ENCODE measurements at places on chromosomes 16 and 17. TPM values are rescaled to one million over a fixed set of nuclear protein-coding genes. Genes with fewer than 3 reads are reported as not detected.

- H3K27ac ChIP-seq, result no peak overlapping the region
- no peaks in the 10 kb centered on the region for H3K36me3 ChIP-seq
- no peak for DNase-seq
These were observed 29.4 kb upstream of the MLKL start for GRCh38 chr16:74729783-74730683.

DNA sequence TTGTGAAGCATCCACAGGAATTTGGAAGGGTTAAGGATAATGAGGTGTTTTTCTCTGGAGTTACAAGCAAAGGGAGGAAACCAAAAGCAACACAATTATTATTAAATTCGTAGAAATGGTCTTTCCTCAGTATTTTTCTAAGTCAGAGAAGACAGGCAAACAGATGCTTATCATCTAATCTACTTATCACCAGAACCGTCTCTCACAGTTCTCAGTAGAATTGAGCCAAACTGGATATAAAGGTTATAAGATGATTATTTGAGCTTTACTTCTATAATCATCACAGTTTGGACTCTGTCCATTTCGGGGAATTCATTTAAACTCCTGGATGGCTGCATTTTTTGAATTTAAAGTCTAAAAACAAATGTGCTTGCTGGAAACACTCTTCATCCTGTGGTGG, 245.0 kb downstream of the KCNJ2 start:
- no peak overlapping the region for H3K27ac ChIP-seq
- no peaks in the 10 kb centered on the region for H3K36me3 ChIP-seq
- H3K4me3 ChIP-seq, result no peak overlapping the region
- peaks cover 2% of the 10 kb centered on the region for H3K27me3 ChIP-seq
- no peaks in the 10 kb centered on the region for H3K4me1 ChIP-seq

DNA sequence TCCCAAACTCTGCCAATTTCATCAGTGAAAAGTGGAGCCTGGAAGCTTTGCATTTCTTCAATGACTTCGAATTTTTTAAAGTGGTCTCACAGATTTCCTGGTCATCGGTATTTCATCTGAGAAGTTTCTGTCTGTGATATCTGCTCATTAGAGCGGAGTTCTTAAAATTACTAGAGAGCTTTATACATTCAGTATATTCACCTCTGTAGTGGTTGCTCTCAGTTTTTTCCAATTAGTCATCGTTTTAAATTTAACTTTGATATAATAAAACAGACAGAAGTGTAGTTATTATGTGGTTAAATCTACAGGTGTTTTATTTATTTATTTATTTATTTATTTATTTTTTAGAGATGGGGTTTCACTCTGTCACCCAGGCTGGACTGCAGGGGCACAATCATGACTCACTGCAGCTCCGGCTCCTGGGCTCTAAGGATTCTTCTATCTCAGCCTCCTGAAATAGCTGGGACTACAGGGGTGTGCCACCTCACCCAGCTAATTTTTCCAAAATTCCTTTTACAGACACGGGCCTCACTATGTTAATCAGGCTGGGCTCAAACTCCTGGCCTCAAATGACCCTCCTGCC, 16.0 kb downstream of the ARHGAP17 start:
- no peaks in the 10 kb centered on the region for H3K27me3 ChIP-seq
- peak overlapping the region; percentile 87 for H3K27ac ChIP-seq
- DNase-seq, result no peak
- no peaks in the 10 kb centered on the region for H3K36me3 ChIP-seq
- no peak overlapping the region for H3K4me3 ChIP-seq
- peaks cover 63% of the 10 kb centered on the region for H3K4me1 ChIP-seq

DNA sequence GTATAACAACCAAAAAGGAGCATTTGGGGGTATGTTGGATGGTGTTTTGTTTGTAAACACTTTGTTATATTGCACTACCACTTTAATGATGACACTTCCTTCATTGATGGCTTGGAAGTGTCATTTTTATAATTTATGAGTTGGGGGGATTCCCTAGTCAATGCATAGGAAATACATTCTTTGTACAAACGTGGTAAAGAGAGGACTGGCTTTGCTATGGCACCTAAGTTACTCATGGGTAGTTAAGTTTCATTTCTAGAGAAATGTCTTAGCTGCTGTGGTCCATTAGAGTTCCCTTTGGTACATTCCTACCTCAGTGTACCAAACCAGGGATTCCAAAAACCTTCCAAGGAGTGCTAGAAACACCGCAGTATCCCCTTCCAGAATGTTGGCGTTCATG, 63.7 kb upstream of the CMIP start:
- no peaks in the 10 kb centered on the region for H3K27me3 ChIP-seq
- no peak overlapping the region for H3K27ac ChIP-seq
- peaks cover 10% of the 10 kb centered on the region for H3K36me3 ChIP-seq

DNA sequence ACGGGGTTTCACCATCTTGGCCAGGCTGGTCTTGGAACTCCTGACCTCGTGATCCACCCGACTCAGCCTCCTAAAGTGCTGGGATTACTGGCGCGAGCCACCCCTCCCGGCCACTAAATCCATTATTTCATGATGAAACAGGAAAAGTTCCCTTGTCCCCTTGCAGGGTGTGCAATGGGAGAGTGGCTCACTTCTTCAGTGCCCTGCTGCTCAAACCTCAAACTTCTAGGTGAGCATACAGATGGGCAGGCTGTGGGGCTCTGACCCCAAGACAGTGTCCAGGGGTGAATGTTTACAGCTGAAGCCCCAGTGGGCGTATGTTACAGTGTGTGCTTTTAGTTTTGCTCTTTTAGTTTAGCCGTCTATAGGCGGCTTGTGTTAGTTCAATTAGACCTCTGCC, 34.7 kb downstream of the GJC1 start:
- no peaks in the 10 kb centered on the region for H3K27me3 ChIP-seq
- H3K4me3 ChIP-seq, result peak overlapping the region; percentile 44
- peaks cover 2% of the 10 kb centered on the region for H3K36me3 ChIP-seq

GRCh38 chr16:55443434-55444346, 35.3 kb upstream of the MMP2 start:
- peaks cover 25% of the 10 kb centered on the region for H3K27me3 ChIP-seq
- no peaks in the 10 kb centered on the region for H3K4me1 ChIP-seq
- H3K36me3 ChIP-seq, result no peaks in the 10 kb centered on the region
- no peak for DNase-seq
- no peak overlapping the region for H3K27ac ChIP-seq

GRCh38 chr17:8285270-8286181, 2.9 kb upstream of the RANGRF start:
- peak overlapping the region; percentile 41 for H3K27ac ChIP-seq
- H3K4me1 ChIP-seq, result peaks cover 23% of the 10 kb centered on the region
- no peak for DNase-seq
- no peaks in the 10 kb centered on the region for H3K27me3 ChIP-seq

GRCh38 chr17:80331820-80332219, 71.2 kb downstream of the RNF213 start:
- no peaks in the 10 kb centered on the region for H3K27me3 ChIP-seq
- no peak overlapping the region for H3K4me3 ChIP-seq
- no peak overlapping the region for H3K27ac ChIP-seq
- no peaks in the 10 kb centered on the region for H3K4me1 ChIP-seq
- peak; percentile 38 for DNase-seq
- peaks cover 69% of the 10 kb centered on the region for H3K36me3 ChIP-seq

- H3K4me1 ChIP-seq, result peaks cover 28% of the 10 kb centered on the region
- no peaks in the 10 kb centered on the region for H3K27me3 ChIP-seq
- no peaks in the 10 kb centered on the region for H3K36me3 ChIP-seq
- H3K4me3 ChIP-seq, result no peak overlapping the region
- peak overlapping the region; percentile 72 for H3K27ac ChIP-seq
- DNase-seq, result no peak
These were observed 90.9 kb downstream of the SPAG9 start for GRCh38 chr17:51029568-51030463.

DNA sequence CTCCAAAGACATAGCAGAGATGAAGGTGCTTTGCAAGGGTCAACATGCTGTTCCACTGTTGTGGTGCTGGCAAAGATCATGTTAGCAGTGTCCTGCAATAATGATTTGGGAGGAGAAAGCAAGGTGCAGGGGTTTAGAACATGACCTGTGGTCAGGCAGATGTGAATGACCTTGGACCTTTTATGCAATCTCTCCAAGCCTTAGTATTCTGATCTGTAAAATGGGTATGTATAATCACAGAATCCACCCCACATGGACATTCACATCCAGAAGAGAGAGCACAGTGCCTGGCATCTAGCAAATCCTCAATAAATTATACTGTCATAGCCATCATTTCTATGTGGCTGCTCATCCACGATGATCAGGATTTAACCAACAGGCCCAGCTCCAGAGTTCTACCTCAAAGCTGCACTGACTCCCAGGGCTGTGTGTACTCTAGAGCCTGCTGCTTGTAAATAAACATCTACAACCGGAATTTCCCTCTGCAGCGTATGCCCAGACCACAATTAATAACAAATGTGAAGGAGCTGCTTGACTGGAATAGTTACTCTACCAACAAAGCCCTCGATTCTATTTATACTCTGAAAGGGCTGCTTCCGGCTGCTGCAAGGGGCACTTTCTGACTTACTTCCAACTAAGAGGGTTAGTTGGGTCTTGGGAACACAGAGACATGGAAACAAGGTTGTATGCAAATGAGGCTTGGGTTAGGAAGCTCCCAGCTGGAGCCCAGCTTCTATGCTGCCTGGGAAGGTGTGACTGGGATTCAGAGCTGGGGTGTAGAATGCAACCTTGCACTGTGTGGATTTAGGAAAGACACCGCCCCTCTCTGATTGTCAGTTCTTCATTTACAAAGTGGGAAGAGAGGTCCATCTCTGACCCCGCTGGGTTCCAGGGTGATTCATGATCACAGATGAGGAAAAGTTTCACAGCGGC, 265.2 kb downstream of the XYLT1 start:
- no peak overlapping the region for H3K4me3 ChIP-seq
- no peak for DNase-seq
- no peaks in the 10 kb centered on the region for H3K27me3 ChIP-seq
- H3K36me3 ChIP-seq, result no peaks in the 10 kb centered on the region
- H3K27ac ChIP-seq, result no peak overlapping the region

DNA sequence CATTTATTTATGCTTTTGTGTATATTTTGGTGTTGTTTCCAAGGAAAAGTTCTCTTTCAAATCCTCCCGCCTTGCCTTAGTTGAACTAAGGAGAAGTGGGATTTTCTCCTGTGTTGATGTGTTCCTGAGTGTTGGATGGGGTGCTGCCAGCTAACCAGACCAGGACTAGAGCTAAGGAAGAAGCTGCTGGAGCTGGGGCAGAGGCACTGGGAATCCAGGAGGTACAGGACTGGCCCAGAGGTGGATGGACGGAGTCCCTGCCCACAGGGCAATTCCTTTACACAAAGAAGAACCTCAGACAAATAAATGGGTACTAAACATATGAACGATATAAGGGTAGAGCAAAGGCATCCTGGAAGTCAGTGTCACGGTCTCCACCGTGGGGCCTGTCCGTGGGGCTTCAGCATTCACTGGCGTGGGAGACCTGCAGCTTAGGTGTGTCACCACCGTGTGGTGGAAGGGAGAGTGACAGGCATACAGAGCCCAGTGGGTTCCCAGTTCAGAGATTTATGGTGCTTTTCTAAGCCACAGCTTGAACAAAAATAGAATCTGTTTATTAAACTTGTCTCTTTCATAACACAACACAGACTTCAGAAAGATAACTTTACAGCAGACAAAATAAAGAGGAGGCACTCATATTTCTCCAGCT, 270.7 kb downstream of the NTN1 start:
- no peaks in the 10 kb centered on the region for H3K36me3 ChIP-seq
- H3K4me3 ChIP-seq, result no peak overlapping the region
- H3K27me3 ChIP-seq, result no peaks in the 10 kb centered on the region

GRCh38 chr17:45234641-45235415, 13.1 kb downstream of the FMNL1 start:
- no peaks in the 10 kb centered on the region for H3K4me1 ChIP-seq
- H3K27me3 ChIP-seq, result peaks cover 6% of the 10 kb centered on the region
- no peak overlapping the region for H3K4me3 ChIP-seq
- DNase-seq, result no peak
- no peak overlapping the region for H3K27ac ChIP-seq
- peaks cover 1% of the 10 kb centered on the region for H3K36me3 ChIP-seq

- no peak overlapping the region for H3K27ac ChIP-seq
- DNase-seq, result no peak
These were observed 103.0 kb downstream of the RAB11FIP4 start for GRCh38 chr17:31494259-31495021.

- no peak overlapping the region for H3K4me3 ChIP-seq
- H3K27me3 ChIP-seq, result no peaks in the 10 kb centered on the region
- peaks cover 14% of the 10 kb centered on the region for H3K36me3 ChIP-seq
- no peak overlapping the region for H3K27ac ChIP-seq
These were observed 3.6 kb downstream of the KAT2A start for GRCh38 chr17:42117397-42118125.

- H3K27ac ChIP-seq, result no peak overlapping the region
- H3K27me3 ChIP-seq, result peaks cover 19% of the 10 kb centered on the region
- peaks cover 1% of the 10 kb centered on the region for H3K36me3 ChIP-seq
- no peaks in the 10 kb centered on the region for H3K4me1 ChIP-seq
- no peak for DNase-seq
These were observed 22.0 kb downstream of the C16orf74 start for GRCh38 chr16:85728879-85729278.

- H3K27ac ChIP-seq, result peak within 1 kb of the TSS; percentile 6
- peaks cover 13% of the 10 kb centered on the region for H3K27me3 ChIP-seq
- no peak for DNase-seq
- H3K4me1 ChIP-seq, result peaks cover 40% of the 10 kb centered on the region
- H3K4me3 ChIP-seq, result peak within 1 kb of the TSS; percentile 51
These were observed at the start of gene WFDC1 for GRCh38 chr16:84294531-84295142. Gene WFDC1 (plus strand): TSS chr16:84294878. CDS start chr16:84294972, 94 bp downstream.

ACSF2 gene
- total RNA-seq, result 19.9 TPM

SLC16A11 gene
- 0.85 TPM for total RNA-seq

NECAB2 gene
- 0.40 TPM for total RNA-seq

ANKRD40CL gene
- total RNA-seq, result not detected

CDYL2 gene
- total RNA-seq, result 2.2 TPM

LGALS9 gene
- 2.9 TPM for total RNA-seq

WNT3 gene
- total RNA-seq, result 4.9 TPM

DPEP3 gene
- not detected for total RNA-seq
